Activated T-helper 1 cell treated with anti-CD3 and anti-CD28 coated beads, Interleukin-2, amount 50 U/mL, for 16 hours (primary cell): ENCODE measurements at places on chromosomes 3 and 15.
A peak's percentile ranks its signal among the peaks of the same experiment; 100 is the strongest.

DNA sequence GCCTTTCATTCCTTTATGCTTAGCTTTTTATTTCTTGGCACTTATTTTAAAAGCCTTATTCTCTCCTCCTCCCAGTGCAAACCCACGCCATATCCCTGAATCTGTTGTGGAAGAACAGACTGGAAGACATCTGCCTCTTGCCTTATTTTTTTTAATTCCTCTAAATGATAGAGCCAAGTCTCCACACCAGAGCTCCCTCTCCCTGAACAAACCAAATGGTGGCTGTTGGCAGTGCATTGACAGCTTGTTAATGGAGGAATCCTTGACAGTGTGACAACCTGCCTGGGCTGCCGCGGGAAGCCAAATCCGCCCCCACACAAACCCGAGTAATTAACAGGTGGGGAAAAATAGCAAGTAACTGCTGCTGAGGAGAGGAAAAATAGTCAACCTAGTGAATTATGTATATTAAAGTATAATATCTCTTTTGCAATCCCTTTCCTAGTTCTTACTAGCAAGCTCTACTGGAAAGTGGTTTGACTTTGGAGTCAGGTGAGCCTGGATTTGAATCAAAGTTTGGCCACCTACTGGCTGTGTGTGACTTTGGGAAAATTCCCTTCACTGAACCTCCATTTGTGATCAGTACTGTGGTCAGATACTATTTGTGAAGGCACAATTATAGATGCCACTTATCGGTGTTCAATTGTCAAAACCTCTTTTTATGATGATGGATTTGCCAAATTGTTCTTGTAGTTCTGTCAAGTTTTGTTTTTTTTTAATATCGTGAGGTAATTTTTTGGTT lies 589.6 kb downstream of the PDCD6IP start:
- DNase-seq: no peak

DNA sequence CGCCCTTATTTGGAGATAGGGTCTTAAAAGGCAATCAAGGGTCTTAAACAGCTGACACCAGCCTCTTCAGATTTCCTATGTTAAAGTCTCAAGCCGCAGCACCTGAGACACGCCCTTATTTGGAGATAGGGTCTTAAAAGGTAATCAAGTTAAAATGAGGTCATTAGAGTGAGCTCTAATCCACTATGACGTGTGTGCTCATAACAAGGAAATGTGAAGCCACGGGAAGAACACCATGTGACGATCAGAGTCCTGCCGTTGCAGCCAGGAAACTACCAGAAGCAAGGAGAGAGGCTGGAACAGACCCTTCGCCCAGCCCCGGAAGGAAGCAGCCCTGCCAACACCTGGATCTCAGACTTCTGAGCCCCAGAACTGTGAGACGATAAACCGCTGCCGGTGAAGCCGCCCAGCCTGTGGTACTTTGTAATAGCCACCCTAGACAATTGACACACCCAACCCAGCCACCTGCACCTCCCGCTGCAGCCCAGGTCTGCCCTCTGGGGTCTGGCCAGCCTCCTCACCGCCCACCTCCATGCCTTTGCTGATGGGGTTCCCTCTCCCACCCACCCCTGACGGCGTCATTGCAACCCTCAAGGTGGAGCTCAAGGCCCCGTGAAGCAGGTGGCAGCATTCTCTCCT lies 137.9 kb downstream of the MEGF11 start:
- DNase-seq: peak; percentile 4

GRCh38 chr3:85760342-85760741 lies 801.6 kb downstream of the CADM2 start:
- DNase-seq: no peak

DNA sequence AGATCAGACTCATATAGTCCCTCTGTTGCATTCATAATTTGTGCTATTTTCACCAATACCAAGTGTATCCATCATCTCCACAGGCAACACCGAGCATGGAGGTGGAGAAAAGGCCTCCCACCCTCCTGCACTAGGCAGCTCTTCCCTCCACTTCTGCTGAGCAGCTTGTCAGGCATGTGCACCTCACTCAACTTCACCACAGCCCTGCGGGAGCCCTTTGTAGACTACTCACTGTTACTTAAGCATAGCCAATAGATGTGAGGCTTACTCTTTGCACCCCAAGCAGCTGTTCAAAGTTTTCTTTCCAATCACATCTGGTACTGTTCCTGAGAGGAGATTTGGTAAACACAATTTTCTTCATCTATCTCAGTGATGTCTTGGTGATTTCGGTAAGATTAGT lies 16.9 kb upstream of the GUCA1C start:
- DNase-seq: no peak

- DNase-seq: no peak
These were observed 7.9 kb downstream of the DGKG start for GRCh38 chr3:186354100-186354499.

DNA sequence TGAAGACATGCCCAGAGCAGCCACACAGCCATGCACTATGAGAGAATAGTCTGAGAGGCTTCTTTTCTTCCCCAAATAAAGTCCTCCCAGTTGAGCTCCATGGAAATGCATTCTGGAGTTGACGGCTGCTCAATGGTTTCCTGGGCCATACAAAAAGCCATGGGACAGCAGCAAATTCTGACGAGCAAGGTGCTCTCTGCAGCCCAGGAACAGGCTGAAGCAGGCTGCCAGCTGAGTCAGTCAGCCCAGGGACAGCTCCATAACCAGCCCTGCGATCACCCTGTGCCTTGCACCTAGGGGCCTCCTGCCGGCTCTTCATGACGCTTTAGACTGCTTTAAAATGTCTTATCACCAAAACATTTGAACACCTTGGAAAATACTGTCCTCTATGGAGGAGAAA lies 256.3 kb upstream of the CHRNA7 start:
- DNase-seq: no peak

GRCh38 chr15:89916660-89917059 lies 3.9 kb upstream of the ARPIN start:
- DNase-seq: no peak

DNA sequence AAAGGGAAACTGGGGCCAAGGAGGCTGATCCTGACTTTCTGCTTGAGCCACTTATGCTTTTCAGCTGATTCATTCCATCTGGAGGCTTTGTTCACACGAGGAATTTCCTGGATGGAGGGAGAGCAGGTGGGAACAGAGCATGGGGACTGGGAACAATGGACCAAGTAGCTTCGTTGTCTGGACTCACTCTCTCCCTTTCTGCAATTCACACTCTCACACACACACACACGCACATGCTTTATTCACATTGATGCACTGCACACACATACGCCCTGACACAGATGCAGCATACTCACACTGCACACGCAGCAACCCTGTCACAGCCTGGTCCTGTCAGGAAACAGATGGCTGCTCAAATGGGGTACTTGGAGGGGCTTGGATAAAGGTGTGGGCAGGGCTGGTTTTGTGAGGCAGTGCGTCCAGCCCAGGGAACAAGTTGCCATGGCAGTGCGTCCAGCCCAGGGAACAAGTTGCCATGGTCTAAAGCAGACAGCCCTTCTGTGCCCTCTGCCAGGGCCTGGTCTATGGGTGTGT lies 19.8 kb upstream of the CHCHD6 start:
- no peak for DNase-seq

GRCh38 chr15:57421551-57421950 lies 45.2 kb downstream of the CGNL1 start:
- DNase-seq: no peak

DNA sequence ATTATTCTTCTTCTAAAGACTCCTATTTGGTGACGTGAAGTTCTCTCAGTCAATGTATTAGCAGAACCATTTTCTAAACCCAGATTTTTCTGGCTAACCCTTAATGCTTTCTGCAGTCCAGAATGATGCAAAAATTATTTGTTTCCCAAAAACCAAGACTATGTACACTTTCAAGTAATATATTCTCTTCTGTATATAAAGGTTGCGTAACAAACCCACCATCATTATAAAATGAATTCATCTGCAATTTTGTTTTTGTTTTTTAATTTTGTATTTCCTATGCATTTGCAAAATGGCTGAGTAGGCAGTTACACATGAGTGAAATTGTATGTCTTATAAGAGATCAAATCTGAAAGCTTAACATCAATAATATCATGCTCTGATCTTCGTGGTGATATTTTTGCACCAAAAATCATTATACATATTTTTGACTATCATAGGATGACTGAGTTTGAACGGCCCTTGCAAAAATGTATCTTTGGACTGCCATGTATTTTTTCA lies 593.6 kb downstream of the ZIC1 start:
- DNase-seq: no peak

DNA sequence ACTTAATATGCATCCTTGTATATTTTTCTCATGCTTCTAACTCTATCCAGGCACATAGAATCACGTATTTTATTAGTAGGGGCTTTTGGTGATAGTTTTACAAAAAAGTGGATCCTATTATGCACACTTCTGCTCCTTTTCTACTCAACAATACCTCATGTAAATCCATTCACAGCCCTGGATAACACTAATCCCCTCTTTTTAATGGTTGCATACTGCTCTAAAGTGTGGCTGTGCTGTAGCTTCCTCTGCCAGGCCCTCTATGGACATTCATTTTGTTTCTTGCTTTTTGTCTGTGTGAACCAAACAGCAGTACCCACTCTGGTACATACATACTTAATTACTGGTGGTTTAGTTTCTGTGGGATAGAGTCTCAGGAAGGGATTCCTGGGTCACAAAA lies 51.3 kb upstream of the SCAANT1 start:
- DNase-seq: no peak

- no peak for DNase-seq
These were observed 14.4 kb upstream of the APEH start for GRCh38 chr3:49659756-49660155.

DNA sequence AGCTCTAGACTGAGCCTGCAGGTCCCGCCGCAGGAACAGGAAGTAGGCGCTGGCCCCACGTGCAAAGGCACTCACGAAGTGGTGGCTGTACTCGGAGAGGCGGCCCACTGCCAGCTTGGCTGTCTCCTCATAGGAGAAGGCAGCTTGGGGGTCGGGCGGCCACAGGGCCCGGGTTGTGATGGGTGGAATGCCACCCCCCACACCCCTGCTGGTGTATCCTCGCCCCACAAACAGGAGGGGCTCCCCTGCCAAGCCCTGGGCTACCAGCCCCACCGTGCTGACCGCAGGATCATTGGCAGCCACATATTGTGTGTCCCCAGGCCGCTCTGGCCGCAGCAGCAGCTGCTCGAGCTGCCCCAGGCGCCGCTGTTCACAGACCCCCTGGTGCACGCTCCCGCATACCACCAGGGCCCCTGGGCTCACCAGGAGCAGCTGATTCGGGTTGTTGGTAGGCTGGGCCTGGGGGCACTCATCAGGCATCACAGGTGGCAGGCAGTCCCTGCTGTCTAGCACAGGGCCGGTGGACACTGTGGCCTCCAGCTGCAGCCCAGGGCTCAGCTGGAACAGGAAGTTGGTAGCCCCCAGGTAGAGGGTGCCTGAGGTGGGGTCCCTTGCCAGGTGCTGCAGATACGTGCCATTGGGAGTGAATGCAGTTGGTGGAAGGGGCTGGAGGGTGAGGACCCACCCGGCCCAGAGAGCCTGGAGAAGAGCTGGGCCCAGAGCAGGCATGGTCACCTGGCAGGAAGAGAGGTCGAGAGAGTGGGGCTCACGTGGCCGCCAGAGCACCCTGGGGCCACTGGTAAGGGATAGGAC lies 5.8 kb downstream of the PLXNB1 start:
- DNase-seq: no peak

- DNase-seq: no peak
These were observed 139.3 kb downstream of the STT3B start for GRCh38 chr3:31671976-31672375.

DNA sequence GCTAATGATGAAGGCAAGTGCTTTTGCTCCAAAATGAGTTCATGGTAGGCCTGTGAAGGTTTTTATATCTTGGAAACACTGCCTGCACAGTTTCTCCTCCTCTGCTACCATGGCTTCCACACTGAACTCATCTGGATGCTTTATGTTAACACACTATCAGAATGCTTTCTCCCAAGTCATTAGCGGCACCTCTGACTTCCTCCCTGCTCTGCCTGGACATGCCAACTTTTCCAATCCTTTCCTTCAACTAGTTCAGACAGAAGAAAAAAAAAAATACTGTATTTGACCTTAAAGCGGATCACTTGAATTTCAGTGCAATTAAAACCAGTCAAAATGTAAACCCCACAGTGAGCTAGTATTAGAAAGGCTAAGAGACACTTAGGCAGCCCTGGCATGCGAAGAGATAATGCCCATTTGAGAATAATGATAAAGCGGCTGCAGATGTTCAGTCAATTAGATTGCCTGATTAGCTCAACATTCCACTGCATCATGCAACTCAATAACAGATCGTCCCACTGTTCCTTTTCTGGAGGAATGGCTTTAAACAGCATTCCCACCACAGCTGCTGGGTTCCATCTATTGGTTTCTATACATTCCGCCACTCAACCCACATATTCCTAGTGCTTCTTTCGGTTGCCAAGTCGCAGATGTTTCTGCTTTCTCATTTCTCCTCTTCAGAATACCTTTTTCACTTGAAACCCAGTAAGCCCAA lies 51.7 kb downstream of the CNTN3 start:
- no peak for DNase-seq

DNA sequence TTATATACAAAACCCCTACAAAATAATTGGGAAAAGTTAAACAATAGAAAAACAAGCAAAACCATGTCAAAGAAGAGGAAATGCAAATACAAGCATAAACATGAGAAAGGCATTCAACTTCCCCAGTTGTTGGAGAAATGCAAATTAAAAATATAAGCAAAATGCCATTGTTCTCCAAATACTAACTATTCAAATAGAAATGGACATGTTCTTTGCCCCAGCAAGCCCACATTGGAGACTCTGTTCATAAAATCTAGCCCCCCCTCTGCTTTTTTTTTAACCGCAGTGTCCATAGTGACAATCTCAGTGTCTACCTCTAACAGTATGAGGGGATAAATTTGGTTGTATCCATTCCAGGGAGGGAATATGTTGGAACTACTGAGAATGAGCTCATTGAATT lies 59.7 kb upstream of the LCTL start:
- DNase-seq: no peak

DNA sequence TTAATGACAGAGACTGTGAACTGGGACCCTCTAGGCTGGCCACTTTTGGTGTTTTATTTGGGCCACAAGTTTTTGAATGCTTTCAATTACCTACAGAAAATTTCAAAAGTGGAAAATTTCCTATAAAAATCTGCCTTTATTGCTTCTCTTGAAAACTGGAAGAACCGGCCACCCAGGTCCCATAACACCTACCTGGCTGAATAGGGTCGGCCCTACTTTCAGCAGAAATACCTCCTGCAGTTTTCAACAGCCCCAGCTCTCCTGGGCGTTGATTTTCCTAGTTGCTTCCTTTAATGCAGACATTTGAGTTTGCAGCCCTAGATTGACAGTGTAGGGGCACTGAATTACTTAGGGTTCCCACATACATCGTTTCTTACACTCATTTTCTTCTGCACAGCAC lies 719 bp upstream of the SRPRB start:
- no peak for DNase-seq

DNA sequence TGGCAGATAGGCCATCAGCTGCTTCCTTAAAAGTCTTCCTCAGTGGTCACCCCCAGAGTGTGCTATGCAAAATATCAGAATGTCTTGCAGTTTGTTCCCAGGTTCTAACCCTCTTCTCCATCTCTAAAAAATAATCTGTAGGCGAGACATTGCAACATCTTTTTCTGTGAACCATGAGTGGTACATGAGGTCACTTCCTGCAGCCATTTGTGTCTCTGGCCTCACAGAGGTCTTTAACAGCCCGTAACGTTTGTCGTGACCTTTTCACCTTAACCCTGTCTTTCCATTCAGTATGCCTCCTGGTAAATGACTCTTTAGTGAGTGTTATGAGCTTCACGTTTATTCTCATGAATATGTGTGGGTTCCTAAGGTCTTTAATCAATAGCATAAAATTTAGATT lies 145.4 kb downstream of the KLHL25 start:
- DNase-seq: no peak
